ENCODE measurements at places on chromosomes 3 and 15.

GRCh38 chr3:70990185-70990584 is 593.3 kb downstream of the FOXP1 start:
- no peak for DNase-seq

DNA sequence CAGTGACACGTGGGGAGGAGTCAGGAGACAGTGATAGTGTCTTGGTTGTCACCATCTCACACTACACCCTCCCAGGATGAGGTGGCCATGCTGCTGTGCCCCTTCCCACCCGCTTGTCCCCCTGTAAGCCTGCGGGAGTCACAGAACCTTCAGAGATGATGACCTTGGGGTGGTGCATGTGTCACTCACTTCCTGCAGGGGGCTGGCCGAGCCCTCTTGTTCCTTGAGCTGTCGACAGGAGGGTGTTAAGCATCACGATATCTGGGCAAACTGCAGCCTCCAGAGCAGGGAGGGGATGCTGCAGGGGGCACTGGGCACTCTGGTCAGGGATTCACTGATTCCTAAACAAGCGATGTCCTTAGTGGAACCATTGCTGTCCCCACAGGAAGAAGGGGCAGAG is 27.7 kb downstream of the FAH start:
- DNase-seq: no peak

- DNase-seq: no peak
Observed at GRCh38 chr3:28917895-28918475, 362.9 kb upstream of the RBMS3 start.

DNA sequence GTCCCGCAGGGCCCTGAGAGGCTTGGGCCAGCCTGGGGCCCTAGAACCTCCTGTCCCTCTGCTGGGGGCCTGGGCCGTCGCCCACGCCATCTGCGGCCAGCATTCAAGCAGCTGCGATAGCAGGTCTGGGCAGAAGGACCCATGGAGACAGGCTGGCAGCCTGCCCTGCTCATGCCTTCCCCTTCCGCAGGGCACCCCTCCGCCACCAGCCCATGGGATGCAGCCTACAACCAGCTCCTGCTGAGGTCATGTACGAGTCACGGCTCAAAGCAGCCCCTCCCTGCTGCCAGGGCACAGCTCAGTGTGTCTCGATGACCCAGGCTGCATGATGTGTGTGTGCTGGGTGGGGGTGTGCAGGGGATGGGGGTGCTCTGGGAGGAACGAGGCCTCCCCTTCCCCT is 27.8 kb downstream of the DUSP7 start:
- DNase-seq: no peak

DNA sequence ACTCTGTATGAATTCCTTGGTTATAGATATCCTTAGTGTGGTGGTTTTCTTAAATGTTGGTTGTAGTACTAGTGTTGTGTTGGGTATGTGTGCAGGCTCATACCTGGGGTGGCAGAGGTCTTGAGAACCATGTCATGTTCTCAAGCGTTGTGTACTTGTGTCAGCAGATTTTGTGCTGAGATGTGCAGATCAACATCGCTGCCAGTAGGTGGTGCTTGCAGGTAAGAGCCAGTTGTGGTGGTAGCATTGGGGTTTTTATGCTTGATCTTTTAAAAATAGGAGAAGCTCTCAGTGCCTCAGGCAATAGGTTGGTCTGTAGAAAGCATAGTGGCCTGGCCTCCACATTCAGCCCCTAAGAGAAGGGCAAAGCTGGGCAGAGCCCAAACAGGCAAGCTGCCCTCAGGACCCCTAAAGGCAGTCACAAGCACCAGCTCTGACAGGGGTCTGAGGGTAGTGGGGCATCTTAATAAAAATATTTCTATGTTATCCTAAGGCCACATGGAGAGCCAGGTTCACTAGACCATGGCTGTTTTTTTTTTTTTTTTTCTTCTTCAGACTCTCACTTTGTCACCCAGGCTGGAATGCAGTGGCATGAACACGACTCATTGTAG is 164.0 kb downstream of the IL20RB start:
- no peak for DNase-seq

DNA sequence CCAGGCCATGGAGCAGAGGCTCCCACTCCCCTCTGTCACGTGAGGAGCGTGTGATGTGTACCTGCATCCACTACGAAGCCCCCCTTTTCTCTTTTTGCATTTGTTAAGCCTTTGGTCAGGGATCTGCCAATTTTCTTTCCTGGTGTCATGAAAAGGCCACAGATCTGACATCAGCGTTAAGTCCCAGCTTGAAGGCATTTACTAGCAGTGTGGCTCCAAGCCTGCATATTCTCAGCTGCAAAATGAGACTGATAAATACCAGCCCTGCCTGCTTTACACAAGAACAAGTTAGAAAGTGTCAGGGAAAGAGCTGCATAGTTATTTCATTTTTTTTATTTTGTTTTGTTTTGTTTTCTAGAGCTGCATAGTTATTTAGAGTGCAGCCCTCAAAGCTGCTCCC is 2.3 kb upstream of the ANKRD63 start:
- no peak for DNase-seq

DNA sequence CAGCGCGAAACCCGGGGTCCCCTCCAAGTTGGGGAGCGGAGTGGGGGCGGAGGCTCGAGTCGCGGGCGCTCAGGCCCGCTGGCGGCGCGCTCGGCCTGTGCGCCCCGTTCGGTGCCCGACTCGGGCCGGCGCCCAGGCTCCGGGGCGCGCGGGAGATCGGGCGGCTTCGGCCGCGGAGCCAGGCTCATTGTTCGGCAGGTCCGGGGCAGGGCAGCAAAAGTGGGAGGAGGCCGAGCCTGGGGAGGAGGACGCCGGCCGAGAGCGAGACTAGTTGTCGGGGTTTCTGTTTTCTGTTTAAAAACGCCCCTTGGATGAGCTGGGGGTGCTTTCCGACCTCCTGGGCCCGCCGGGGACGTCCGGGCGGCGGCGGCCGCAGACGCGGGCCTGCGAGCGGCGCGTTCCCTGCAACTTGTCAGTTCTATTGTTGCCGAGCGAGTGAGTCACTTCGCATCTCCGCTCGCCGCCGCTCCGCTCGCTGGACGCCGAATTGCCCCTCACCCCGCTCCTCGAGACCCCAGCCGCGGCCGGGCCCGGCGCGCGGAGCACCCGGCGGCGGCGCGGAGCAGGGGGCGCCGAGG is 676 bp downstream of the TCF12 start:
- no peak for DNase-seq

DNA sequence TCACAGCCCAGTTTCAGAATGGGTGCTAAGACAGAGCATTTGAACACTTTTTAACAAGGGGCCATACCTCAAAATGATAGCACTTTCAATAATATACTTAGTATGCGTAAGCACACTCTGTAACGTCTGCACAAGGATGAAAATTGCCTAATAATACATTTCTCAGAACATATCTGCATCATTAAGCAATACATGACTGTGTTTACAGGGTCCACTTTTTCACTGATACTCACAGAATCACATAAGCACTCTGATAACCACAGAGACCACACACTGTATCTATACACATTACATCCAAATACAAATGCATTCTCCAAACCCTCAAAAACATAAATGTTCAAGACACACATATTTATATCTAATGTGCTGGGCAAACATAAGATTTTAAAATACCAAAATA is 79.8 kb downstream of the NR1I2 start:
- no peak for DNase-seq

GRCh38 chr15:84979651-84980050 is 2.0 kb upstream of the PDE8A start:
- no peak for DNase-seq

DNA sequence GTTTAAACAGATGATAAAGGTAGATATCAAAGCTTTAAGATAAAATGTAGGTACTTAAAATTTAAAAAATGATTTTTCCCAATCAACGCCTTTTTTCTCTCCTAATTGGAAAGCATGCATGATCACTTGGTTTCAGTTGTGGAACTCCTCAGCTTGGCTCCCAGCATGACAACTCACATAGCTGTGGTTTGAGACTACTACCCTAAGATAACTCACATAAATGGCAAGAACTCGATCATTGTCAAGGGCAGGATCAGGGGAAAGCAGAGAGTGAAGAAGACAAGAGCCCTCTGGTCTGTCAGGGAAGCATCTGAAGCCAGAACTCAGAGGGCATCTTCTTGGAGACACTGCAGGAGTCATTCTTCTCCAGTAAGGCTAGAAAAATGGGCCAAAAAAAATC is 516.7 kb downstream of the NTRK3 start:
- DNase-seq: no peak

- no peak for DNase-seq
Observed at GRCh38 chr3:186152361-186152798, 43.5 kb upstream of the ETV5 start.

- no peak for DNase-seq
Observed at GRCh38 chr3:153349108-153349499, 187.1 kb downstream of the RAP2B start.

GRCh38 chr3:29284497-29284896 is 3.6 kb downstream of the RBMS3 start:
- DNase-seq: no peak

GRCh38 chr3:17151598-17152373 is 267.0 kb downstream of the PLCL2 start:
- peak; percentile 57 for DNase-seq

DNA sequence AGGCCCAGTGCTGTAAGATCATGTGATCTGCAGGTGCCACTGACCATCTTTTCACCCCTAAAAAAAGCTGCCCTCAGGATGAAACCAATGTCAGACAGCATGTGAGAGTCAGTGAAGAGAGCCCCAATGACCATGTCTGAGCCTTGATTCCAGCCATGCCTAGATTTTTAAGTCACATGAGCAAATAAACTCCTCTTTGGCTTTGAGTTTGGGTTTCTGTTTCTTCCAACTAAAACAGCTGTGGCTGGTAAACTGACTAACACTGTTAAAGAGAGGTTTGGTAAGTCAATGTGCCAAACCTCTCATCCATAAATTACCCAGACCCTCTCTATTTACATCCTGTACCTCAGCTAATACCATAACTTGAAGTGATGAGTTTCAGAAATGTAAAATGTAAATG is 8.3 kb downstream of the MYO5A start:
- DNase-seq: no peak

GRCh38 chr3:131036200-131036816 is 9.6 kb downstream of the NEK11 start:
- DNase-seq: no peak

GRCh38 chr3:134885877-134886621 is 91.0 kb downstream of the EPHB1 start:
- DNase-seq: no peak

- DNase-seq: no peak
Observed at GRCh38 chr3:31890007-31890406, 91.1 kb downstream of the OSBPL10 start.

DNA sequence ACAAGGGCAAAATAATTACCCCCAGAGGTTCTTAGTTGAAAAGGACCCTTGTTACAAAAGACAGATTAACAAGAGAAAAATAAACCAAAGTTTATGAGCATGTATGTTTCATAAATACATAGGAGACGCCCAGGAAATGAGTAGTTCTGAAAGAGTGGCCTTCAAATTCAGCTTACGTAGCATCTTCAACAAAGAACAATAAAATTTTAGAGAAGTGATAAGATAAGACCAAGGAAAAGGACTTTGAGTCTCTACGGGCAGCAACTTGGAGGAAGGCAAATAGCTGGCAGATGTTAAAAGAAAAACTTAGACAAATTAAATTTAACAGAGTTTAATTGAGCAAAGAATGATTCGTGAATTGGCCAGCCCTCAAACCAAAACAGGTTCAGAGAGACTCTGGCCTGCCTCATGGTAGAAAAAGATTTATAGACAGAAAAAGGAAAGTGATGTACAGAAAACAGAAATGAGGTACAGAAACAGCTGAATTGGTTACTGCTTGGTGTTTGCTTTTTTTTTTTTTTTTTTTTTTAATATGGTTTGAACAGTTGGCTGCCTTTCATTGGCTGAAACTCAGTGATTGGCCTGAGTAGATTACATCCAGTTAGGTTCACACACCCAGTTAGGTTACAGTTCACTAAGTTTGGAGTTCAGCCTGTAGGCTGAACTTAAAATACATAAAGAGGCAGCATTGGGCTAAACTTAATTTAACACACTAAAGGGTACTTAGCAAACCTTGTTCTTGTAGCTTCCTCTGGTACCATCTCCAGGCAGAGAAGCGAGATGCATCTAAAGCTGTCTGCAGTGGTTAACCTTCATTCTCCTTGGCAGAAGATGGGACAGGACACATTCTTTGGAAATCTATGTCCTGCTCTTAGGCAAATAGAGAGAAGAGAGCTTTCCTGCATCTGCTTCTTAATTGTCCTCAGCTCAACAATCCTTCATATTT is 23.2 kb downstream of the C2CD4B start:
- no peak for DNase-seq

DNA sequence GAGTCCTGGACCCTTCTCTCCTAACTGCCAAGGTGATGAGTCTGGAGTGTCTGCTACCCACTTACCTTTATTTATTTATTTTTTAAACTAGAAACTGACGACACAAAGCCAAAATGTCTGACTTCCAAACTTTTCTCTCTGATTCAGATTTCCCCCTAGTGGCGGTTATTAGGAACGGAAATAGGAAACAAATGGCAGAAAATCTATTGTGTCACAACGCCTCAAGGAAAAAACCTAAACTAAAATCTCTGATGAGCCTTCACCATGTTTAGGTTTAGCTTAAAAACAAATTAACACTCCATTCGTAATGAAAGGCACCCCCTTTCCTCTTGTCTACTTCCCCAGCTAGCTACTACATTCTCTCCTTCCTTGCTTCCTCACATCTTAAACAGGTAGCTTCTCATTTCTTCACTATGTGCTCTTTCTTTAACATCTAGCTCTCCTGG is 94.0 kb upstream of the MEX3B start:
- DNase-seq: no peak

GRCh38 chr3:178300441-178300959 is 235.7 kb upstream of the KCNMB2 start:
- no peak for DNase-seq

DNA sequence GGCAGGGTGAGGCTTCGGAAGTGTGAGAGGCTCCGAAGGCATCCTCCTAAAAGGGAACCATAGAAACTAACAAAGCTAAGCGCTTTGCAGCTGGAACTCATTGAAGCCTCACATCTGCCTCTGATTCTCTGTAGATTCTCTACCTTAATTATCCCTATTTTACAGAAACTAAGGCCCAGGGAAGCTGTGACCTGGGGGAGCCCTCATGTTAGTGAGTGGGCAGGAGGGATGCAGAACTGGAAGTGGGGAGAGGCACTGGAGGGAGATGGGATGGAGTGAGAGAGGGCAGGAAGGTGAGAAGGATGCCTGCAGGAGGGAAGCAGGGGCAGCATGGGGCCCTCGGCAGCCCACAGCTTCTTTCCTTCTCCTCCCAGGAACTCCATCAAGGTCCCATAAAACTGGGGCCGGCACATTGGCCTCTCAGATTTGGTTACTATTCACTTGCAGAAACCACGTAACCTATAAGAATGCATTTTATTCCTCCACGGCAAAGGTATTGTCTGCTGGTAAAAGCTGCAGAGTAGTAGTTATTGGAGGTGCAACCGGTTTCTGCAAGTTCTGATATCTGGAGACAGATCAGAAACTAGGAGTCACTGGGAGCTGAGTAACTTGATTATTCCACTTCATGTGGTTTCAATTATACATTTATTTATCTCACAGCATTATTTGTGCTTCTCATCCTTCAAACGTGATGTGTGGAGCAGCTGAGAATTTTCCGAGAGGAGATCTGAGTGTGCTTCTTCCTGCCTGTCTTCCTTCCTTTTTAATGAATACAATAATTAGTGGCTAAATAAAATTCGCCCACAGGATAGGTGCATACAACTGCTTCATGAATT is 24.0 kb upstream of the CHCHD6 start:
- DNase-seq: no peak

Data from stimulated activated CD8-positive, alpha-beta memory T cell treated with anti-CD3 and anti-CD28 coated beads, Interleukin-7, amount 100 ng/mL, for 1 hour (primary cell).